ENCODE measurements at places on chromosomes 13 and 19.

- DNase-seq = no peak
These were observed 9.5 kb upstream of the ERVV-1 start for GRCh38 chr19:53004242-53004641.

- DNase-seq = no peak
These were observed 6.4 kb downstream of the ZNF787 start for GRCh38 chr19:56114778-56115110.

DNA sequence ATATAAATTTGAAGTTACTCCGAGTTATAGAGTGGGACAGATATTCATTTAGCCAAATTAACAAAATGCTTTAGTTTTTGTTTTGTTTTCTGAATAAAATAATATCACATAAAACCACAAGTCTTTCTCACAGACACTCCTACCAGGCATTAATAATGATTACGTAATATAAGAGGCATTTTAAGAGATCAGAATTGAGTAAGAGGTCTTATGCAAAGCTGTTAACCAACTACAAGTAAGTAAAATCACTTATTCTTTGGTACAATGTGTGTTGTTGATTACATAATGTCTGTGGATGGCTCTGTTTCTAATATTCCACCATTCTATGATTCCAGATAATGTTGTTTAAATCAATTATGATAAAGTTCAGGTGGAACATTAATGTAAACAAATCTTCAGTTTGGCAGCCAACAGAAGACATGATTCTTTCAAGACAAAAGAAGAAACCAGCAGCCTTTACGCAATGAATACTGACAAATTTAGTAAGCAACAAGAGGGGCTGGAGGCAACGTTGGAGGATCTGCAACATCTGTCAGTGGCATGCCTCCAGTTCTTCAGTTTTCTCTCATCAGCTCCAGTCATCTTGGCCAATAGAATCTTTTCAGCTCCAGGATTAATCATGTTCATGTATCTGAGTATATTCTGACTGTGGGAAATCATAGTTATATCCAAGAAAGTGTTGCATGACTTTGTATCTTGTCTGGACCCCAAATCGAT is 403.8 kb downstream of the SLITRK5 start:
- no peak for DNase-seq

DNA sequence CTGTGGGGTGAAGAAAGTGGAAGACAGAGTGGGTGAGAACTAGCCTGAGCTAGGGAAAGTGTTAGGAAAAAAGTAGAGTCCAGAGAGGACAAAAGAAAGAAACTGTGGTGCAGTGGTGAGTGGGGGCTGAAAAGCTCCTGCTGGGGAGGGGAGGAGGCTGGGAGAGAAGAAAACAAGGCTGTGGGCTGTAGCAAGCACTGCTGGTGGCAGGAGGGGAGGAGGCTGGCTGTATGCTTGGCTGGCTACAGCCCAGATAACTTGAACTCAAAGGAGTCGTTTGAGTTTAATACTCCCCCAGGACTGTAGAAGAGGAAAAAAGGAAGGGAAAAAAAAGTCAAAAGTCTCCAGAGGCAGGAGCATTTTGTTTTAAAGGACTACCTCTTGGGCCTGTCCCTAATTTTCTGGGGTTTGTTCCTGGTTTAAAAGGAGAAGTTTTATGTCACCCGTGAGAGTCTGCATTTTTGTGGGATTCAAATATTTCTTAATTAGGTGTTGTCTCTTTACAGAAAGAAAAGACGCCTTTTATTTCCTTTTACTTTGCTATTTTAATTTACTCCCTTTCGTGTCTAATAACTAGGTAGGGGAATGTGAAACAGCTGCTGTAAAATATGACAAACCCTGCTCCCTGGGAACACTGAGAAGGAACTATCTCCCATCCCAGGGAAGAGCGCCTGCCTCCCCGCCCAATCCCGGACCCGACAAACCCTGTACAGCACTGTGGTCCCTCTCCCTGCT is 21.7 kb downstream of the ZIC5 start:
- no peak for DNase-seq

GRCh38 chr13:75357576-75358289 is 124.2 kb downstream of the TBC1D4 start:
- no peak for DNase-seq

GRCh38 chr19:35773020-35773806 is 2.2 kb upstream of the ARHGAP33 start:
- DNase-seq = no peak

DNA sequence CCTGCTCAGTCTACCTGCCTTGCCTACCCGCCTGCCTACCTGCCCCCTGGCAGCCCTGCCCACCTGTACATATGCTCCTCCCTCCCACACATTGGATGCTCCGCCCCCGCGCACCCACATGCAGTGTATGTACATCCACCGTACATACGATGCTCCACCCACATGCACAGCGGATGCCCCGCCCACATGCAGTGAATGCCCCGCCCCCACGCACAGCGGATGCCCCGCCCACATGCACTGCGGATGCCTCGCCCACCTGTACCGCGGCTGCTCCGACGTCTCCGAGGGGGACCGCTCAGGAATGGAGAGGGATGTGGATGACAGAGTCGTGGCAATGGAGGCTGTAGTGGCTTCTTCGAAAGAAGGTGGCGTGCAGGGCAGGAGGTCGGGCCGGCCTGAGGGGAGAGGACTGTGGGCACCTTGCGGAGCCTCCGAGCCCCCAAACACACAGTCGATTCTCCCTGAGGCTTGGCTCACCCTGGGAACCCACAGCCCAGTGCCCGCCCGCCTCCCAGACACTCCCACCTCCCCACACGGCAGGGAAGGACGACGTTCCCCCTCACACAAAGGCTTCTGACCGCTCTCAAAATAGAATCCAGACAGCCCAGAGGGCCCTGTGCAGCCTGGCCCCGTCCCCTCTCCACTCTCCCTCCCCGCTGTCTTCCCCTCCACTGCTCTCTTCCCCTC is 16.5 kb upstream of the CACTIN start:
- DNase-seq = no peak

- peak; percentile 26 for DNase-seq
These were observed 79.7 kb upstream of the MBNL2 start for GRCh38 chr13:97142452-97142851.

GRCh38 chr13:81406639-81407292 is 1065.8 kb upstream of the SPRY2 start:
- DNase-seq = no peak

- no peak for DNase-seq
These were observed 1.6 kb upstream of the MLNR start for GRCh38 chr13:49218493-49219051.

- peak; percentile 75 for DNase-seq
These were observed 790 bp downstream of the TPM4 start for GRCh38 chr19:16076958-16077611.

DNA sequence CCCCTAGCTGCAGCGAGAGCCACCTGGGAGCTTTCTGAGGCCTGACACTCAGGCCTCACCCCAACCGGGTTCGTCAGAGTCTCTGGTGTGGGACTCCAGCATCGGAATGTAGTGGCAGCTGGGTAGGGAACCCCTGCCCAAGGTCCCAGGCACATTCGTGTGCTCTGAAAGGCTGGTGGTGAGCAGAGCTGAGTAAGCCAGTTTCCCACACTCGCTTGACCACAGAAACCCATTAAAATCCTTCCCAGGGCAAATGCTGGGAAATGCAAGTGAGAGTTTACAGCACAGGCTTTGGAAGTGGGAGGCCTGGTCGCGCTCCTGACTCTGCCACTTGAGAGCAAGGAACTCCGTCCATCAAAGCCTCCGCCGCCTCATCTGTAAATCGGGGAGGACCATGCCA is 4.2 kb downstream of the TRAPPC6A start:
- no peak for DNase-seq

DNA sequence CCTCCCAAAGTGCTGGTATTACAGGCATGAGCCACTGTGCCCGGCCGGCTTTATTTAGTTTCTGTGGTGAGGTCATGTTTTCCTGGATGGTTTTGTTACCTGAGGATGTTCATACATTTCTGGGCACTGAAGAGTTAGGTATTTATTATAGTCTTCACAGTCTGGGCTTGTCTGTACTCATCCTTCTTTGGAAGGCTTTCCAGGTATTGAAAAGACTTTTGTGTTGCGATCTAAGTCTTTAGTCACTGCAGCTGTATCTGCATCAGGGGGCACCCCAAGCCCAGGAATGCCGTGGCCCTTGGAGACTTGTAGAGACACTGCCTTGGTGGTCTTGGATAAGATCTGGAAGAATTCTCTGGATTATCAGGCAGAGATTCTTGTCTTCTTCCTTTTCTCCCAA is 12.8 kb downstream of the BLOC1S3 start:
- DNase-seq = no peak

- DNase-seq = no peak
These were observed 6.6 kb upstream of the LMTK3 start for GRCh38 chr19:48518207-48518606.

DNA sequence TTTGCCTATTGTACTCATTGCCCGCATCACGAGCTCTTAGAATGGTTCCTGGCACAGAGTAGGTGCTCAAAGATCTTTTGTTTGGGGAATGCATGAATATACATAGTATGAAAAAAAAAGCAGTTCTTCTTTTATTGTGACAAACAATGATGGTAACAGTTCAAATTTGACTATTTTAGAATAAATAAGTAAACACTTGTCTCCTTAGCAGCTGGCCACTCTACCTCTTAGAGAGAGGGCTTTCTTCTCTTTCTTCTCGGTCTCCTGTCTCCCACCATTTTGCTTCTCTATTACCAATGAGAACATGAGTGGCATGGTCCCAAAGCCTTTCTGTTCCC is 639 bp upstream of the SLAIN1 start:
- no peak for DNase-seq

DNA sequence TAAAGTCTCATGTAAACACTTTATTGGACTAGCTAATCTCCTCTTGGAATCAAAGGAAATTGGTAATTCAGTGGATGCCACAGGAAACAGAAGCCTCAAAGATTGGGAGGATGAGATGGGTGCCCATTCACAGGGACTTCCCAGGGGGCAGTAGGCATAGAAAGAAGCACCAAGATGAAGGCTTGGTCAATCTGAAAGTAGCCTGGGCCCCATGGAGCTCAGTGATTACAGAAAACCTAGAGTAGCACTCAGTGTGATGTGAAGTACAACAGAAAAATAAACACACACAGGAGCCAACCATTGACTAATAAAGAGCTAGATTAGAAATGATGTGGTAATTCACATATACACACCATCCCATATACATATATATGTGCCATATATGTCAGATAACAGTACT is 560.6 kb downstream of the TBC1D4 start:
- DNase-seq = no peak

DNA sequence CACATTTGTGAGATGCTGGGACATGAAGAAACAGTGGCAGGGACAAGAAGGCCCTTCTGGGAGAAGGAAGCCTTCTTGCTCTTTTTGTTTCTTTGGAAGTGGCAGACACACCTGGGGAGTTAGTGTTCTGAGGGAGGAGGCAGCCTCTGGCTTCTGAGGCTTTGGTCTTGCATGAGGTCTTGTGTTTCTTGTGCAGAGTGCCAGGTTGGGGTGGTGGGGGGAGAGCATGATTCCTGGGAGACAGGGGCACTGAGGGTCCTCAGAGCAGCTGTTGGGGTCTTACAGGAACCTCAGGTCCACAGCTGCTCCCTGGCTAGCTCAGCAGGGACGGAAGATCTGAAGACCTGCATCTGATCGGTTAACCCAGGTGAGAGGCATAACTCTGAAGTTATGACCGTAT is 167.5 kb upstream of the ZNF536 start:
- no peak for DNase-seq

- DNase-seq = no peak
These were observed 3.1 kb downstream of the CD320 start for GRCh38 chr19:8304841-8305621.

DNA sequence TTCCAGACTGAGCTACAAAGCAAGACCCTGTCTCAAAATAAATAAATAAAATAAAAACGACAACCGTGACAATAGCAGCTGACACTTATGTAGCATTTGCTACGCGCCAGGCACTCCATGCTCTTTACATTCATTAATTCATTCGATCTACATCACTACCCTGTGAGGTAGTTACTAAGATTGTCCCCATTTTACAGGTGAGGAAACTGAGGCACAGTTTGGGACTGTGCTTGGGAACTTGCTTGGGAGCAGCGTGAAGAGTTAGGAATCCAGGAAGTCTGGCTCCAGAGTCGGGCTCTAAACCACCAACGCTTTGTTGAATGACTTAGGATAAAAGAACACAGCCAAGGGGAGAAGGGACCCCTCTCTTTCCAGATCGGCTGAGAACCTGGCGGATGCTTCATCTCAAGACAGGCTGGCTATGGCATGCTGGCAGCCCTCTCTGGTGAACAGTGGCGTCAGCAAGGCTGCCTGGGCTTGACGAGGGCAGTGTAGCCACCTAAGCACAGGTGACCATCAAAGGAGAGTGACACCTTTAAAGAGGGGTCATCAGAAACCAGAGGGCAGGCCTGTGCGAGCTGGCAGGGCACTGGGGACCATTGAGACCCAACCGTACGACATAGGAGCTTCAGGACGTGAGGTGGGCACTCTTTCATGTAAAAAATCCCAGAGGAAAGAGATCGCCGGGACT is 591 bp downstream of the DOHH start:
- DNase-seq = no peak

- no peak for DNase-seq
These were observed 27.4 kb upstream of the ZNF536 start for GRCh38 chr19:30344446-30345425.

DNA sequence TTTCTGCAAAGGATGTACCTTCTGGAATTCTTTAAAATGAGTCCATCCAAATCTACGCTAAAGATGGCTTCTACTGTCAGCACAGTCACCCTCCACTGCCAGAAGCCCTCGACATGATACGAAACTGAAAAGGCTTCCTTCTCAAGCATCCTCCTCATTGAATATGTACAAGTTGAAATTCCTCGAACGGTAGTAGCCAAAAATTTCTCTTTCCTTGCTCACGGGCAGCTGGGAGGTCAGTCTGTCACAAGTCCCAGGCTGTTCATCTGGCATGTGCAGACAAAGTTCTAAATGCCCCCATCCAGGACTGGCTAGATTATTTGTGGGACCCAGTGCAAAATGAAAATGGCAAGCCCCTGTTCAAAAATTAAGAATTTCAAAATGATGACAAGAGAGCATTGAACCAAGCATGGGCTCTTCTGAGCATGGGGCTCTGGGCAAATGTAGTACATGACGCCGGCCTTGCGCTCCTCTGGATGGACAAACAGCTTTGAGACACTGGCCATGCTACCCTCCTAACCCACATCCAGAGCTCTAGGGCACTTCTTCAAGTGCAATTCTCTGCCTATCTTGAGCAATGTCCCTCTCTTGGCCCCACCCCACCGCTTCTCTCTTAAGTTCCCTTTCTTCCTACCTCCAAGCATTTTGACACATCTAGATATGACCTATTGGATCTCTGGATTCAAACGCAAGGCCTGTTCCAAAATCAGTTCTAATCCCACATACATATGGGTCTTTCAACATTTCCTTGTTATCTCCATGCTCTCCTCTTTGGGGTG is 78.9 kb upstream of the FLT1 start:
- DNase-seq = no peak

- DNase-seq = no peak
These were observed 18.5 kb upstream of the KBTBD7 start for GRCh38 chr13:41212881-41213280.
